ENCODE measurements at places on chromosomes 4 and X. TPM values are rescaled to one million over a fixed set of nuclear protein-coding genes. Genes with fewer than 3 reads are reported as not detected.

TLR2 gene
- total RNA-seq: 1.6 TPM

- no peak for DNase-seq
These were observed 3.1 kb upstream of the SETD7 start for GRCh38 chr4:139559089-139559479.

DNA sequence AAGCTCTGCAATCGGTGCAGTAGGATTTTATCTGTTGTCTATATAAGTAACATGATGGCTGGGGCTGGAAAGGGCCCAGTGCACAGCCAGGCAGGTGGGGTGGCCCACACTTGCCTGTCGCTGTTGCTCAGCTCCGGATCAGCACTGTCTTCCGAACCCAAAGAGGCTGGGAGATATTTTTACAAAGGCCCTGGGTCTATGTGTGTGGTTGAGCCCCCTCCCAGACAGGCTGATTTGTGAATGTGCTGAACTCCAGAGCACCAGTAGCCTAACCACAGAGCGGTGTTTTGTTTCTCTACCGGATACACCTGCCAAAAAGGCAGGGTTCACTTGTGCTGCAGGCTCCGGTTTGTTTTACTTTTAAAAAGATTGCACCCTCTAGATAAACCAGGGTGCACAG lies 33.5 kb upstream of the CHRNA9 start:
- peak; percentile 48 for DNase-seq

SUPT20HL1 gene
- not detected for total RNA-seq

TCEAL2 gene
- total RNA-seq: not detected

GRCh38 chrX:73577361-73577760 lies 14.4 kb downstream of the CHIC1 start:
- DNase-seq: no peak

GRCh38 chrX:120751683-120752082 lies 121.8 kb upstream of the C1GALT1C1 start:
- DNase-seq: no peak

PDHA1 gene
- 212 TPM for total RNA-seq

CPE gene
- not detected for total RNA-seq

SLC25A14 gene
- 15.5 TPM for total RNA-seq

DCX gene
- not detected for total RNA-seq

DNA sequence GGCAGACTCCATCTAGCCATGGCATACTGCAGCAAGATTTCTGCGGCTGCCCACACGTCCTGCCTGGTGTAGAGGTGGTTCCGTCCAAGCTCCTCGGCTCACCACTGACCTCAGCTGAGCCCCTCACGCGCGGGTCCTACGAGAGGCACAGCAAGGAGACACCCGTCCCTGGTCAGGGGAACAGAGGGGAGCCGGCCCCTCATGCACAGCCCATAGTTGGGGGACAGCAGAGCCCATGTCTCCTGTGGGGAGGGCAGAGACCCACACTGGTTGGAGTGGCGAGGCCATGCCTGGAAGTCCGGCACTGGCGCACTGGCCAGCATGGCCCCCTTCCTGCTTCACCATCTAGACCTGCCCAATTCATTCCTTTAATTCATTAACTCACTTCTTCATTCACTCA lies 80.8 kb downstream of the HTRA3 start:
- no peak for DNase-seq

DNA sequence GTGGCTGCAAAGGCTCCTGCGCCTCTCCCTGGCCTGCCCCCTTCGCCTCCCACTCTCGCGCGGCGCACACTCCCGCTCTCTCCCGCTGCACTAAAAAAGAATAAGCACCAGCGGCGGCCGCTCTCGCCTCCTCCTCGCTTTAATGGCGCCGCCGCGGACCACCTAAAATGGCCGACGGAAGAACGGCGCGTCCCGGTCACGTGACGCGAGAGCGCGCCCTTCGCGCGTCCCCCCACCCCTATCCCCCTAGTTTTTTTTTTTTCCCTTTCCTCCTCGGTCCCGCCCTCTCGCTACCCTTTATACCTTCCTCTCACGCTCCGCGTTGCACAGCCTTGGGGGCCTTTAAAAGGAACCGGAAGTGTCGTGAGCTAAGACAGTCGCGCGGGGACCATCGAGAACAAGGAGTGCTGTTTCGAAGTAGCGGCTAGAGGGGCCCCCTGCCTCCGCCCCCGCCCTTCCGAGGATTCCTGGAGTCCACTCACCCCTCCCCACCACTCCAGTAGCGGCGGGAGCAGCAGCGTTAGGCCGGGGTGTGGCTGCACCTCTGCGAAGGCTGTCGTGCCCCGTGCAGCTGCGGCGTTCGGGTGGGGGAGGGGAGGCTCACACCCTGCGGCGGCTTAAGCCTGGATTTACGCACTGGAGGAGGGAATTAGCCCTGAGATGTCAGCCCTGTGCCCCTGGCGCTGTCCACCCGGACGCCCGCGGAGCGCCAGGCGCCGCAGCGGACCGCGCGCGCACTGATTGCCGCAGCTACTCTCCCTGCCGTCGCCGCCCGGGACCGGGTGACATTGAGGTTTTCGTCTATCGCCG lies at the start of gene HNRNPD:
TSS of gene HNRNPD (minus strand) at position 176 of the 810 bp plus-strand sequence. CDS start 313 bp downstream, outside the sequence.
- peak; percentile 91 for DNase-seq

- DNase-seq: no peak
These were observed 6.8 kb downstream of the RBM47 start for GRCh38 chr4:40622913-40623312.

DNA sequence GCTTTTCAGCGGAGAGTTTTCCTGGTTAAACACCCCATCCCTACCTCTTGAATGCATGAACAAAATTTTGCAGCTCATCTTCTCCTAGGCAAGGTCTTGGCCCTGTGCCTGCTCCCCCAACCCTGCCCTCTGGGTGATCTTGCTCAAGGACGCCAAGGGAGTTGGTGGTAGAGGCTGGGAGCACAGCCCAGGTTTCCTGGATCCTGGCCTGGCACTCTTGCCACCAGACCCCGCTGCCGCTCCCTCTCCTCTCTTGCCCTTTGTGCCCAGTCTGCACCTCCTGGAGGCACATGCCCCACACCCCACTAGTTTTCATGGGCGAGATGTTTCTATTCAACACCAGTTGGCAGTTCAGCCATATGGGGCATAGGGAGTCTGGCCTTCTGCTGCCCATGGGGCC lies 37.3 kb downstream of the TSC22D3 start:
- no peak for DNase-seq

DNA sequence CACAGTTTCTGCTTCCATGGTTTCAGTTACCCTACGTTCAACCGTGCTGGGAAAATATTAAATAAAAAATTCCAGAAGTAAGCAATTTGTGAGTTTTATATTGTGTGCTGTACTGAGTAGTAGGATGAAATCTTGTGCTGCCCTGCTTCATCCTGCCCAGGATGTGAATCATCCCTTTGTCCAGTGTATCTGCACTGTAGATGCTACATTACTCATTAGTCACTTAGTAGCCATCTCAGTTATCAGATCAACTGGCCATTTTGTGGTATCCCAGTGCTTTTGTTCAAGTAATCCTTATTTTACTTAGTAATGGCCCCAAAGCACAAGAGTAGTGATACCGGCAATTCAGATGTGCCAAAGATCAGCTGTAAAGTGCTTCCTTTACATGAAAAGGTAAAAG lies 97.9 kb downstream of the COX18 start:
- no peak for DNase-seq

GRCh38 chr4:1010395-1011021 lies 918 bp upstream of the FGFRL1 start:
- peak; percentile 87 for DNase-seq

DNA sequence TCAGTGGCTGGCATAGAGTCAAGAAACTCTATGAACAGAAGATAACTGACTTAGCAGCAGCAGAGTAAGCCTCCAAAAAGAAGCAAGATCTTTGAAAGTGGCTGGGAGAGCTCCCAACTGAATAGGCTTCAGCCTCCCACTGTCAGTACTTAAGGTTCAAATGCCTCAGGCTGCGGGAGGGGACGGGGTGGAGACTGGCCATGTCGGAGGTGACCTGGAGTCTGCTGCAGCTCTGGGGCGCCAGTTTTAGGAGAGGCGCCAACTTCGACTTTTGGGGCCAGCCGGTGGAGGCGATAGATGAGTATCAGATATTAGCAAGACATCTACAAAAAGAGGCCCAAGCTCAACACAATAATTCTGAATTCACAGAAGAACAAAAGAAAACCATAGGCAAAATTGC lies 67.3 kb downstream of the TMEM144 start:
- no peak for DNase-seq

PHEX gene
- total RNA-seq: 1.5 TPM

DNA sequence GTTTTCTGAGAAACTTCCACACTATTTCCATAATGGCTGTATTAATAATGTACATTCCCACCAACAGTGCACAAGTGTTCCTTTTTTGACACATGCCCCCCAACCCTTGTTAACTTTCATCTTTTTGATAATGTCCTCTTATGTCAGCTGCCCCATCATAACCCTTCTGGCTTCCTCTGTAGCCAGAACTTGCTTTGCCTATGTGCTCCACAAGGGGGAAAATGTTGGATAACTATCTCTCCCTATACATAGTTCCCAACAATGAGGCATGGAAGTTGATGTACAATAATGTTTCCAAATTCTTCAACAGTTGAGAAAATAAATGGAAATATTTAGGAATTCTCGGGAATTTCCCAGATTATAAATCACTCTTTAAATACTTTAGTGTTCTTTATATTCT lies 142.9 kb downstream of the ASB9 start:
- no peak for DNase-seq

DNA sequence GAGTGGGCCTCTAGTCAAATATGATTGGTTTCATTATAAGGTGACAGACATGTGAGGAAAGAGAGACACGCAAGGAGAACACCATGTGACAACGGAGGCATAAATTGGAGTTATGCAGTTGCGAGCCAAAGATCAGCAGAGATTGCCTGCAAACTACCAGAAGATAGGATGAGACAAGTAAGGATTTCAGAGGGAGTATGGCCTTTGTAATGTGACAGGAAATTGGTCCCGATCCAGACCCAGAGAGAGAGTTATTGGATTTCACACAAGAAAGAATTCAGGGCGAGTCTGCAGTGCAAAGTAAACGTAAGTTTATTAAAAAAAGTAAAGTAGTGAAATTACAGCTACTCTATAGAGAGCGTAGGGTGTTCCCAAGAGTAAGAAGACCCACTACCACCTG lies 35.7 kb upstream of the NDST4 start:
- no peak for DNase-seq

FAM9B gene
- total RNA-seq: not detected

- DNase-seq: no peak
These were observed 247.8 kb upstream of the FAM47A start for GRCh38 chrX:34379891-34380290.

DNA sequence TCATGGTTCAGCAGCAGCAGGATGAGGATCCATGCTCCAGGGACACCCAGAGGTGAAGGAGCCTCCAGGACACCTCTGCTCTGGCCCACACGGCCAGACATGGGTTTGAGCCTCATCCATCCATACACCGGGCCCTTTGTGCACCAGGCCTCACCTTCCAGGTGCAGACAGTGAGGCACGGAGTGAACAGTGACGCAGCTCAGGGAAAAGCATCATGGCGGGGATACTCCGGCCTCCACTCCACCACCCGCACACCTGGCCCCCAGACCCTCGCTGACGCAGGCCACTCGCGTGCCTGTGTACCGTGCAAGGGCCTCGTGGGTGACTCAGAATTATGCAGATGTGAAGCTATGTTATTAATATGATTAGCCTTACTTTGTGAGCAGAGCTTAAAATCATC lies 33.3 kb downstream of the ADRA2C start:
- DNase-seq: no peak

DNA sequence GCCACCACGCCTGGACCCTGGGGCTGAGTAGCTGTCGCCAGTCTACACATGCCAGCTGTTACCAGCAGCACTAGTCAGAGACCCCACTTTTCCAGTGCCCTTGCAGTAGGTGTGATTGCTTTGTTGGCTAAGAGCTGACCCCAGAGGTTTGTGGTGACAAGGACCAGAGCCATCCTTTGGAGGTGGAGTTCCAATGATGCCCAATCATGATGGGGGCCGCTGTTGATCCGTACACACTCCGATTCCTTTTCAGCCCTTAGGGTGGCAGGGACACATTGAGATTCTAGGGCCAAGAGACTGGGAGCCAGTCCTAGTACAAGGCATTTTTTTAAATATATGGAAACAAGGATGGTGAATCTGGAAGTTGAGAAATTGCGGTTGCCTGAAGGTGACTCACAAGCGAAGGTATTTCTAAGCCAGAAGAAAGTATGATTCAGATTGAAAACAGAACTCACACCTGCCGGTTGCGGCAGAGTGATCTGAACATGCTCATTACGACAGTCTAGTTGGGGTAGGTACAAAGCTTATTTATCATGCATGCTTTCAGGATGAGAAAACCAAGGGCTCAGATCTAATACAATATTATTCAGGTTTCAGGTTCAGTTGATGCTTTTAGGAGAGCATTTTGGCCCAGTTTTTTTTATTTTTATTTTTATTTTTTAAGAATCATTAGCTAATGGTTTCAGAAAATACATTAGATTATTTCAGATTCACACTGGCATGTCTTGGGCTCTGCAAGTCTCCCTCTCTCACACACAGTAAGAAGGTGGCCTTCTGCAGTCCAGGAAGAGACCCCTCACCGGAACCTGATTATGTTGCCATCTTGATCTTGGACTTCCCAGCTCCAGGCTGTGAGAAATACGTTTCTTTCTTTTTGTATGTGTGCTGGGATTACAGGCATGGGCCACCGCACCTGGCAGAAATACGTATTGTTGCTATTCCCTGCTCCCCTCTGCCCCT lies 43.4 kb downstream of the SHROOM2 start:
- DNase-seq: no peak

DNA sequence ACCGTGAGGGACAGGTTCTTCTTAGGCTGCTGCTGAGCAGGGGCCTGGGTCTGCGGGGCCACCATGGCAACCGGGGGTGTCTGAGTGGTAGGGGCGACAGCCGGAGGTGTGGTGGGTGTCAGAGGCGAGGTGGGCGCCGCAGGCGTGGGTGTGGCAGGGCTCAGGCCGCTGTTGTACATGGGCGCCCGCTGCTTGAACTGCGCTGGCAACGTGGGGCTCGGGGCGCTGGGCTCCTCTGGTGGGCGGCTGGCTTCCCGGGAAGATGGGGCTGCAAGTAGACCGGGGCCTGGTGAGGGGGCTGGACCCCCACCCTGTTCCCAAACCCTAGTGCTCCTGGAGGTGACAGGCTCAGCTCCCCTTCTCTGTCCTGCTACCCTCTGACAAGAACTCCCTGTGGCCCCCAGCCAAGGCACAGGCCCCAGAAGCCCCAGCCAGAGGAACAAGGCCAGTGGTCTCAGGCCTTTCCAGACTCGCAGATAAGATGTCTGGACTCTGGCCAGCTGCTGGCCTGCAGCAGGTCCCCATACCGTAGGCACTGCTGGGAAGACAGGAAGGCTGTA lies 24.8 kb downstream of the NELFA start:
- DNase-seq: no peak

XIAP gene
- total RNA-seq: 36.0 TPM

- DNase-seq: no peak
These were observed 555.9 kb upstream of the DIPK2B start for GRCh38 chrX:45756557-45756956.

NUDT10 gene
- total RNA-seq: 1.2 TPM

Measured in activated naive CD4-positive, alpha-beta T cell treated with anti-CD3 and anti-CD28 coated beads, Interleukin-2, amount 50 U/mL, for 72 hours (primary cell).